Stimulated activated CD8-positive, alpha-beta memory T cell treated with anti-CD3 and anti-CD28 coated beads, Interleukin-7, amount 100 ng/mL, for 48 hours (primary cell): ENCODE measurements at places on chromosomes 11 and 22.

- DNase-seq: no peak
These were observed 65.5 kb downstream of the ARHGAP42 start for GRCh38 chr11:100752371-100753171.

DNA sequence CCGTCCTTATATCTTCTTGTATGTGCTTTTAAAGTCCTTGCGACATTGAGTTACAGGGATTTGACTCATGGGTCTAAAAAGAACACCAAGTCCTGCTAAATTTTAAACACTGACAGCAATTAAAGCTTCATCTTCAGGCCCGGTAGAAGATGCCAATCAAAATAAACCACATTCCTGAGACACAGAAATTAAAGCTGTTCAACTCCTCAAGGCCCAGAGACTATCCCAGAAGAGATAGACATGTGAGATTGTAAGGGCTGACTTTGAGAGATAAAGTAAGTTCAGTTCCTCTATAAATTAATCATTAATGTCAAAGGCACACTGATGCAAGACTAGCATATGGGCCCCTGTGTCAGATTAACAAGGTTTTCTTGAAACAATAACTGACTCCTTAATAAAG is 49.8 kb downstream of the OSBPL5 start:
- no peak for DNase-seq

DNA sequence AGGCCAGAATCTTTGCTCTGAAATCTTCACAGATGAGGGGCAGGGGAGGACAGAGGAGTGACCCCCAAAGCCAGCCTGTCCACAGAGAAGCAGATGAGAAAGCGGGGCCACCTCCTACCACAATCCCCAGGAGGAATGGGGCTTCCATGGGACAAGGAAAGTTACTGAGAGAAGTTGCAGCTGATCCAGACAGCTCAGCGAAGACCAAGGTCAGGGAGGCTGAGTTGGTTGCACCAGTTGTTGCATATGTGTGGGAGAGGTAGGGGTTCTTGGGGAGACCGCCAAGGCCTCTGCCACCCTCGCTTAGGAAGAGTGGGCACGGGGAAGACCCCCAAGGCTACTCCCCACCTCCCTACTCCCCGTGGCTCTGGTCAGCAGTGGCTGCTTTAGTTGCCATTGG is 81.6 kb upstream of the EIF3D start:
- no peak for DNase-seq

DNA sequence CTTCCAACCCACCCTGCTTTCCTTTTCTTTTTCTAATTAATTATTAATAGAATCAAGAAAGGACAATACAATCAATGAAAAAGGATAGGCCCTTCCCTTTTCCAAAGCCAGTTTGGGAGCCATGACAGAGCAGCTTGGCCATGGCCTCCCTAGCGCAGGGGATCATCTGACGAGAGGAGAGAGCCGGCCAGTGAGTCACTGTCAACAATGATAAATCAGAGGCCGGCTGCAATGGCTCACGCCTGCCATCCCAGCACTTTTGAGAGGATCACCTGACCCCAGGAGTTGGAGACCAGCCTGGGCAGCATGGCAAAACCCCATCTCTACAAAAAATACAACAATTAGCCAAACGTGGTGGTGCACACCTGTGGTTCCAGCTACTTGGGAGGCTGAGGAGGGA is 27.5 kb upstream of the KRTAP5-7 start:
- DNase-seq: no peak

GRCh38 chr11:2174361-2174760 is 2.7 kb upstream of the TH start:
- no peak for DNase-seq

DNA sequence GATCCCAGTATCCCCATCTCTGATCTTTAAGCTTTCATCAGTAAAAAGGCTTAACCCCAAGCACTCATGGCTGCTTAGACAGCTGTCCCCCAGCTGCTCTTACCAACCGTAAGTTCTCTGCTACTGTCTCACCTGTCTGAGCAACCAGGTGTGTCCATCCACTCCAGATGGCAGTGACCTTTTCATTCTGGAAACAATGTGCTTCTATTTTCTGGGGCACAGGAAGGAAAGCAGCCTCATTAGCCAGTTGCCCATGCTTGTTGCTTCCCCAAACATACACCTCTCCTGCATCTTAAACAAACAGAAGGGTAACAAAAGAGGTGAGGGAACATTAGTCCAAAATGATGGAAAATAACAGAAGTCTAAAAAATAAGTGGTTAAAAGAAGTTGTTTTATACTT is 24.4 kb downstream of the SERGEF start:
- no peak for DNase-seq

DNA sequence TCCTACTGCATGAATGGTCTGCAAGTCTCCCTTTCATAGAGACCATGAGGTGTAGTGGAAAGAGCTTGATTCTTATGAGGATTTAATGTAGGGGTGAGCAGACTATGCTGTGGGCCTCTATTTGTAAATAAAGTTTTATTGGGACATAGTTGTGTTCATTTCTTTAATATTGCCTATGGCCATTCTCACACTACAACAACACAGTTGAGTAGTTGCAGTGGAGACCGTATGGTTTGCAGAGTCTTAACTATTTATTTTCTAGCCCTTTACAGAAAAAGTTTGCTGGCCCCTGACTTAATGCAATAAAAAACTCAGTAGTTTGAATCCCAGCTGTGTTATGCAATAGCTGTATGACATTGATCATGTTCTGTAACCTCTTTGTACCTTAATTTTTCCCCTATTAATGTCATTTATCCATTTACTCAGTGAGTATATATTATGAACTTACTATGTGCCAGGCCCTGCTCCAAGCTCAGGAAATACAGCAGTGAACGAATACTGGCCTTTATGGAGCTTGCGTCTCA is 106.3 kb downstream of the ATXN10 start:
- DNase-seq: no peak

DNA sequence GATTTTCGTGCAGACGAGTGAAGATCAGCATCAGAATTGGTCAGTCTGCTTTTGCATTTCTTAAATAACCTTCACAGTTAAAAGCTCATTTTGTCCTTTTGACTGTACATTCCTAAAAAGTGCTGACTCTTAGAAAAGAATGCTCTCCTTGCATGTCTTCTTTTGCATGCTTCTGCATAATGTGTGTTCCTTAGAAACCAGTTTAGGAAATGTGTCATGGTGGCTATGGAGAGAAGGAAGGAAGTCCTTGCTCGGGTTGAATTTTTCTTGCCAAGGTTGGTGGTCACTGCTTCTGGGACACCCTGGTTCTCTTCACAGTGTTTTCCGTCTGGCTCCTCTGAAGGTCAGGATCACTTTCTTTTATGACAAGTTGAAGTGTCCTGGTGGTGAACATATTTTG is 6.8 kb downstream of the AP2A2 start:
- no peak for DNase-seq

DNA sequence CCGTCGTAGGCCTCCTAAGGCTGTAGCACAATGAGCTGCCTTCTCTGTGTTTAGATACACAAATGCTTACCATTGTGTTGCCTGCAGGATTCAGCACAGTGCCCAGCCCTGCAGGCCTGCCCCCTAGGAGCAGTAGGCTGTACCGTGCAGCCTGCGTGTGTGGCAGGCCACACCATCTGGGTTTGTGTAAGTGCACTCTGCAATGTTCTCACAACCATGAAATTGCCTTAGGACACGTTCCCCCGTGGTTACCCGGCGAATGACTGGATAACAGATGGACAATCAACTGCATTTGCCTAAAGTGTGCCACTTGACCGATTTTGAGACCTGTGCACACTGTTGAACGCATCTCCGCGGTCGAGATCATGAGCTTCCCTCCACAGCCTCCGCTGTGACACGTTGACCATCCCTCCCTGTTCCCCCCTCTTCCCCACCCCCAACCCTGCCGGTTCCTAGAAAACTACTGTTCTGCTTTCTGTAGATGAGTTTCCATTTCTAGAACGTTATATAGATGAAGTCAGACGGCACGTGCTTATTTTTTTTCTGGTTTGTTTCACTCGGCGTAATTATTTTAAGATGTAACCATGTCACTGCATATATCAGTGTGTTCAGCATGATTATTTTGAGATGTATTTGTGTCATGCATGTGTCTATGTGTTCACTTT is 22.2 kb upstream of the CTSD start:
- no peak for DNase-seq

DNA sequence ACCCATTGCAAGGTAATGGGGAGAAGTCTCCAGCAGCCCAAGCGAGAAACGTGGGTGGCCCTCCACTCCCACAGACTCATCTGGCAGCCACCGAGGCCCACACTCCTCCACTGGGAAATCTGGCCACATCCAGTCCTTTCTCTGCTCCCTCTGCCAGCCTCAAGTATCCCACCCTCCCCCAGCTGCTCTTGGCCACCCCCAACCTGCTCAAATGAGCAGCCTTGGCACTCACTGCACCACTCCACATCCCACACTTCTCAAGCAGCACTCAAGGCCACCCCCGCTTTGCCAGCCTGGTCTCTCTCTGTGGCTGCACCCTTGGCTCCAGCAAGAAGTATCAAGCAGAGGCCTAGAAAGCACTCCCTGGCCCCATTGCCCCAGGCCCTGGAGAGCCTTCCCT is 28.2 kb downstream of the SLC22A12 start:
- no peak for DNase-seq

- no peak for DNase-seq
These were observed 20.2 kb downstream of the SPATA19 start for GRCh38 chr11:133825156-133825555.

DNA sequence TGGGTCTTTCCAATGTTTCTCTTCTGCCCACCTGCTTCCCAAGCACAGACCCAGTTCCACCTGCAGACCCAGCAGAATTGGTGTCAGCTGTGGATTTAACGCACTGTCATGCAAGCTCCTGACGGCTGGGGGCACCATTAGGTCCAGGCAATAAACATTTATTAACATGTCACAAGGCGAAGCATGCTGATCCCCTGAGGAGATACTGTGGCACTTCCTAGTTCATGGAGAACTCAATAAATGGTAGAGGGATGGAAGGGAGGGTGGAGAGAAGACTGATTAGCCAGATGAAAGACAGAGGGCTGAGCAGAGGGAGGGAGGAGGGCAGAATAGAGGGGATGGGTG is 68.3 kb upstream of the TSPAN18 start:
- DNase-seq: no peak

GRCh38 chr11:133841279-133842043 is 3.9 kb downstream of the SPATA19 start:
- DNase-seq: no peak

GRCh38 chr11:71298761-71299181 is 46.4 kb upstream of the SHANK2 start:
- DNase-seq: no peak

- DNase-seq: no peak
These were observed 5.0 kb downstream of the ASCL2 start for GRCh38 chr11:2265396-2265795.
